ENCODE measurements at places on chromosomes 2 and 18.

DNA sequence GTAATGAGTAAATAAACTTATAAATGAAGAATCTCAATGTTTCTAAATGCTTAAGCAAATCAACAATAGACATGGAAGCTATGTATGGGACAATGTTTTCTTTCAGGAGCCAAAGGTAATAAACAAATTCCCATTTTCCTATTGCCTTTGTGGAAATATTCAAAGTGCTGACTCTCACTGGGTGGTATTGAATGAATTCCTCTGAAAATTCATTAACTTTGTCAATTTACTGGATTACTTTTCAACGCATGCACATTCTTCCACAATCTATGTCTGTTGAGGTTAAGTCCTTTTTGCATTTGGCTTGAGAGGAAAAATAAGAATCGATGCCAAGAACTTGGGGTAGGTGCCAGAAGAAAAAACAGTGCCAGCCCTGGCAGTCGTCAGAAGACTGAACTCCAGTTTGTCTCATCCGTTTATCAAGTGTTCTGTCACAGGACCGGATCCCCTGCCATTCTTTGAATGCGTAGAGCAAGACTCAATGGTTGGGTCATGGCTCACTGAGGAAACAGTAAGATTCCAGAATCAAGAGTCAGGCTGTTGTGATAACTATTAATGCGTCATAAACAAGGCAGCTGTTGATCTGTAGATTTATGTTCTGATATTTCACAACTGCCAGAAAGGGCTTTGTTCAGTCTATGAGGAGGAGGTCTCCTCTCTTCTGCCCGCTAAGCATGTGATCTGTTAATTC lies 133.3 kb downstream of the GFPT1 start:
- no peak for DNase-seq

- DNase-seq = no peak
These were observed 239.9 kb downstream of the AGAP1 start for GRCh38 chr2:235733761-235734160.

DNA sequence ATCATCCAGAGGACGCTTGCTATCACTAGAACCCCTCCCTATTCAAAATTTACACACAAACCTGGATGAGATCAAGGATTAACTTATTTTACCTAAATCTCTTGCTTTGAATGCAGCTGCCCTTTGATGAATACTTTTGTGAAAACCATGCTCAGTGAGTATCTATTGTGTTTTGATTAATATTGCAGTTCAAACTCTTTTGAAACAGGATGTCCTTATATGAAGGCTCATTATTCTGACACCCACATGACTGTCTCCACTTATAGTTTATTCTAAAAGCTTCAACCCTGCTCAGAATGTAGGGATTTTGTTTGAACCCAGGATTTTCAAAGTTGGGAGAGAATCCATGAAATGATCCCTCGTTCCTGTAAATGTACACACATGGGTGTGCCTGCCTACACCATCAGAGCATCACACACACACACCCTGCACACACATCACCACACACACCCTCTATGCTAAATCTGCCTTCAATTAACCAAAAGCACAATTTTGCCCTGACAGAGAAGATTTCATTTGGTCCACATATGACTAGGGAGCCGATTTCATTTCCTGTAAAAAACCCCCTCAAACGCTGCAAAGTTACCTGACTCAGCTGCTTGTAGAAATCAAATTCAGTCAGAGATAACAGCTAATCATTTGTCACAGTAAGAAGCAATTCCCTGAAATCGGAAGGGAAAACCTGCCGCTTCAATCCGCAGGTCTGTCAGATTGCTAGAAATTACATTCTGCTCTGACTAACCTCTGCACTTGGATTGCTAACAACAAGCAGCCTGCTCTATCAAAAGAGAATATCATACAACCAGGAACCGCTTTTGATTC lies 65.2 kb downstream of the ZEB2 start:
- no peak for DNase-seq

GRCh38 chr2:217621391-217621801 lies 381.4 kb downstream of the TNS1 start:
- no peak for DNase-seq

DNA sequence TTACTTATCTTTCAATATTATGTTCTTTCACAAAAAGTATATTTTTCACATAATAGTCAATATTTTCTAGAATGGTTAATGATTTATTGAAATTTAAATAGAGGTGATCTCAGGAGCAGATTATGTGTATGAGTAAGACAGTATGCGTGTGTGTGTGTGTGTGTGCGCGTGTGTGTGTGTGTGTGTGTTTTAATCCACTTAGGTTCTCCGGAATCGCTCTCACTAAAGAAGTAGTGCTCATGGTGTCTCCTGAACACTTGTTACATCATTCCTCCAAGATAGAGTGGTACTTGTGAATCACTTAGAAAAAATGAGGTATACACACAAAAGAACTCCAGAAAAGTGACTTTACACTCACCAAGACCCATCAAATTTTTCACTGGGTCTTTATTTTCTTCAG lies 91.0 kb upstream of the KCNH7 start:
- DNase-seq = no peak

GRCh38 chr2:56812432-56812831 lies 628.6 kb downstream of the CCDC85A start:
- no peak for DNase-seq

GRCh38 chr2:16406496-16407289 lies 258.9 kb downstream of the CYRIA start:
- DNase-seq = no peak
